K562 (cell line): ENCODE measurements at places on chromosomes 4 and X. TPM values are rescaled to one million over a fixed set of nuclear protein-coding genes. Genes with fewer than 3 reads are reported as not detected.

DNA sequence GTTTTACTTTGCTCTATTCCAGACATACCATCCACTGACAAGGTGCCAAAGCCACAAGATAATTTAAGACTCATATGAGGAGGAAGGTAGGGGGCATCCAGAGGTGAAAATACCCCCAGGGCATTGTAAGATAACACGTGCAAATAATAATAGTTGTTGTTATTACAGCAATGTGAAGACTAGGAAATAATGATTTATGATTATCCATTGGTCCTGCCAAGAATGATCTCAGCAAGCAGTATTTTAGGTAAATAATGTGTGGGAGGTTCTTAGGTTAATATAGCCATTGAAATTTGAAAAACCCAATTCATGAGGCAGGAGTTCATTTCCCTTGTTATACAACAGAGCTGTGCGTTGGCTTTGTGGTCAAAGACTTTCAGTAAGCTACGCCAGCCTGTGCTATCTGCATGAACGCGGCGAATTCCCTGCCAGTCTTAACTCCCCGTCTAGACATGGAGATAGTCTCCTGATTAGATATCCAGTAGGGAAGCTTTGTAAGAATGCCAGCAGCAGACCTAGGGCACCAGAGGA lies 47.2 kb upstream of the MXRA5 start:
- no peak for DNase-seq

DNA sequence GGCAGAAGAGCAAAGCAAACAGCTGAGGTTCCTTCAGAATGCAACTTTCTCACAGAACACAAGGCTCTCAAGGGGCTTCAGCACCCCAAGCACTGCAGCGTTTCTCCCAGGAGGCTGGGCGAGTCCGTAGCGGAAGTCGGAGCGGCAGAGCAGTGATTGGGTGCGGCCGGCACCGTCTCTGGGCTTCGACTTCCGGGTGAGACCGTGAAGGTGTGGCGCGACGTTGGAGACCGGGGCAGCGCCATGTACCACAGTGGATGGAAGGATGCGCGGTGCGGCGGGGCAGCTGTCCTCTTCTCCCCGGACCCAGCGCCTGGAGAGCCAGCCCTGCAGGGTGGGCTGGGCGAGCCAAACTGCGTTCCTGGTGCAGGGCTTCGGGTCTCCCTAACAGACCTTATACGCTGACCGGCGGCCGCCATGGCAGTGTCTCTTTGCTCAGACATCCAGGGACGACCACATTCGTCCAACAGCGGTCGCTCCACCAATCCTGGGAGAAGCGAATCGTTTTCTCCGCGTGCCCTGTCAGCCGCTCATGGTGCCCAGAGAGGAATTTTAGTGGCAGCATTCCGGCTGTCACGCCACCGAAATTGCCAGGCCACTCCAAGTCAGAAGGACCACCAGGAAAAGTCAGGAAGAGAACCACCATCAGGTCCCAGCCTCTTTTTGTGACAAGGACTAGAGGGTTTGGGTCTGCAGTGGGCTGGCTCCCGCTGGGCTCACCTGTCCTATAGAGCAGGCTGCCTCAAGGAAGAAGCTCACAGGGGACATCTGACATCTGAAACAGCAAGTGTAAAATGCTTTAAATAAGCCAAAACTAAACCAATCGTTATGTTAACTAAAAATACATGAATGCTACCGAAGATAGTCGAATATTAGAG lies 20.5 kb downstream of the TRIM61 start:
- DNase-seq = peak; percentile 29

DNA sequence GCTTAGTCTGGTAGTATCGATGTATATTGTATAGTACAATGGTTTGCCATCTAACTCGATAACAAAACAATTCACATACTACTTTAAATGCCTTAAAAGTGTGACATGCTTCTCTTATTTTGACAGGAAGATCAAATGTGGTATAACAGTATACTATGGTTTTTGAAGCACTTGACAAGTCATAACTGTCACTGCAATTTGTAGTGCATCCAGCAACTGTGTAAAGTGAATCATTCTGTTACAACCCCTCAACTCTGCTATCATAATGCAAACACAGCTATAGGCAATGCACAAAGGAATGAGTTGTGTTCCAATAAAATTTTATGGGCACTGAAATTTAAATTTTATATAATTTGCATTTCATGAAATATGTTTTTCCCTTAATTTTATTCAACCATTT lies 14.0 kb downstream of the RAP1GDS1 start:
- DNase-seq = no peak

- peak; percentile 38 for DNase-seq
These were observed 69.4 kb upstream of the ZNF518B start for GRCh38 chr4:10526429-10527222.

Gene MAGEE2
- not detected in 2 replicates for total RNA-seq
